ENCODE measurements at places on chromosomes 4 and X.

GRCh38 chr4:184165291-184165690 lies 52.4 kb downstream of the ENPP6 start:
- DNase-seq = no peak

DNA sequence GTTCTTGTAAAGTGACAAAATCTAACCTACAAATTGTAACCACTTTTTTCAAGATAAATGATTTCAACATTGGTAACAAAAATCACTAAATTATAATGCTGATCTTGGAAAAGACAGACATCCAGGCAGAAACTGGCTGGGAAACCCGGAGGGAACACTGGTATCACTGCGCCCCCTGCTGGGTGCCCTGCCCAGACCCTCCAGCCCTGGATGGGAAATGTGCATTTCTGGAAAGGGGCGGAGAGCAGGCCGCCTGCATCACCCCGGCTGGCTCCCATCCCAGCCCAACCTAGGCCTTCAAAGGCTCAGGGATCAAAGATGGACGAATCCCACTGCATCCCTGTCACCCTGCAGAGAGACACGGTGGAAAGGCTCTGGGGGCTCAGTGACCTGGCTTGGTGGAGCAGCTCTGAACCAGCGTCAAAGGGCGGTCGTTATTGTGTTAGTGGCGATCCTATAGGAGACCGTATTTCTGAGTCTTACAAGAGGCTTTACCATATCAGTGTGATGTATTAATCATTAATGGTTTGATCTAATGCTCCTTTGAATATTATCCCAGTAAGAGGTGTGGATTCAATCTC lies 37.3 kb downstream of the ACOX3 start:
- DNase-seq = peak; percentile 2

DNA sequence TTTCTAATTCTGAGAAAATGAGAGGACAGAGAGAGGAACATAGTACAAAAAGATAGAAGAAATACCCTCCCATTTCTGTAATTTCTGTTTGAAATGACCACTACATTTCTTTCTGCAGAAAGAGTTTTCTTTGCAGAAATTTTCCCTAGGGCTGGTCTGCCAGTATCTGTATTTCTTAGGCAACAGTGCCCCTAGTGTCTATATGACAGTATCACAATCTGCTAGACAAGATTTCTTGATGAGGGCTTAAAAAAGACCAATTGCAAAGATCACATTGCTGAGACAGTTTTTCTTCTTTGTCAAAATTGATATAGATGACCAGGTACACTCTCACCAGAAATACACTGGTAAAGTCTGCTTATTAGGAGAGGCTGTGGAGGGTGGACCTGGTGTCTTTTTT lies 81.0 kb upstream of the ZDHHC15 start:
- peak; percentile 0 for DNase-seq

DNA sequence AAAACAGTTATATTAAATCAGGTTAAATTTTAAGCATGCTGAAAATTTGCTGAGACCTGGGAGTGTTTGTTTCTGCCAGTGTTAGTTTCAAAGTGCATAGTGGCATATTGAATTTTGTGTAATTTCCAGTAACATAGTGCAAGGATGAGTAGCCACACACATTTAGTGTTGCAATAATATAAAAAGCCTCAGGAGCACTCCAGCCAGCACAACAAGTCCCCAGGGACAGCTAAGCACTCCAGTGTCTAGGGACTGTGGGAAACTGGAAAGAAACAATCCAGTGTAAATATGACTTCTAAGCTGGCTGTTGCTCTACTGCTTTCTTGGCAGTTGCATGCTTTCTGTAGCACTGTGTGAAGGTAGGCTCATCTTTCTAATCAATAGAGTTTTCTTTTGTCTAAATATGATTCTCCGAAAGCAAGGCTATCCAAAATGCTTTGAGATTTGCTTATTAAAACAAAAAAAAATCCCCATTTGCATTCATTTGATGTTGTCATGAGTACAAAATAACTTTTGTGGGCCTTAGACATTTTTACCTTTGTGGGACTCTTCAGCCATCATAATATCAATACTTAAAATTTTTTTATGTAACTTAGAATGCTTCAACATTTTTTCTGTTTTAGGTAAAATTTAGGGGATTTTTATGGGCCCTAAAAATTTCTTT lies 24.2 kb upstream of the CXCL2 start:
- DNase-seq = peak; percentile 27

DNA sequence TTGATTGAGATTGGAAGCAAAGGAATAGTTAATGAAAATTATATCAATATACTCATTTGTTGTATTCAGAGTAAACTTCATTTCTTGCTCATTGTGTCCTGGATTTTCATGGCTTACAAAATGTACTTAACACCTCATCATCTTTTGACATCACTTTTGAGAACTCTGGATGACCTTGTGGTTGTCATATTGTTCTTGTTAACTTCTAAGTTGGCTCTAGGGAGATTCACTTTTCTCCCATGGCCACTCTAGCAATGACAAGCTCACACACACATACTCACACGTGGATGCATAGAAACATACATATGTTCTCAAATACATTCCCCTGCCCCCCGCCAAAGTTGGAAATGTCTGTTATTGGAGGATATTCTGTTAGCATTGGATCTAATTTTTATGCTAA lies 15.3 kb downstream of the PHEX start:
- no peak for DNase-seq

DNA sequence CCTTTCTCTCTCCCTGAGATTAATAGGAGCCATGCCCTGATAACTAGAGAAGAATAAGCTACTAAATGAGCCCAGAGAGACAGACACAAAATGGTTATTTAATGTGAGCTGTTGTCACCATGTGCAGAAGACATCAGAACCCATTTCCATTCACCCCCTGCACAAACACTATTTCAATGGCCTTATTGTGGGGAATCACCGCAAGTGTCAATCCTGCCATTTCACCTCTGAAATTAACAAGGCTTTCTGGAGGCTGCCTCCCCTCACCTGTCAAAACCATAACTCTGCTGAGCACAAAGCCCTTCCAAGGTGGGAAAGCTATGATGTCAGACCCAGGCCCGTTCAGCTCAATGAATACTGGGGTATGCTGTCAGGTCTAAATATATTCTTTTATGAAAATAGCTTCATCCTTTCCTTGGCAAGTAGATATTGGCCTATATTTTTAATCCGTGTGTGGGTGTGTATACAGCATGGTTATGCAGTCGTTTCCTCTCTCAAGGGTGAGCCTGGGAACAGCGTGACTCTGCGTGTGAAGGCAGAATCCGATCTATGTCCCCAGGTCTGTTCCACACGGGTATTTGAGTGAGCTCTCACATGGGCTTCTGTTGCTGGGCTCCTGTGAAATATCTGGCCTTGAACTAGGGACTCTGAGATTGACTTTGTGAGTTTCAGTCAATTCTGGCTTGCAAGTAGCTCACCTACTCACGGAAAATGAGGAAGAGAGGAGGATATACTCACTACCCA lies 266.3 kb downstream of the FBXW7 start:
- DNase-seq = no peak

DNA sequence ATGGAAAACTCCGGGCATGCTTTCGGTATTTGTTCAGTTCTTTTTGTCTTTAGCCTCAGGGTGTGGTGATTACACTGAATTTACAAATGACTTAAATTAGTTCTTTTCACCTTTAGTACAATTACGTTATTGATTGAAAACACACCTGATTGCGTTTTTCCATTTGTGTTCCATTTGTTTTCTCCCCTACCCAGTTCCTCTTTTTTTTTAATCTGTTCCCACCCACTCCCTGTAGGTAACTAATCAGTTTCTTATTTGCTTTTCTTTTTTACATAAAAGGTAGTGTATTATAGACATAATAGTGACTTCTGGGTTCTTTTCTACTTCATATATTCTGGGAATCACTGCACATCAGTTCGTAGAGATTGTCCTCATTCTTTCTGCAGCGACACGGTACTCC lies 53.4 kb downstream of the TNIP2 start:
- DNase-seq = no peak

GRCh38 chrX:74788545-74789086 lies 136.6 kb downstream of the NEXMIF start:
- no peak for DNase-seq

DNA sequence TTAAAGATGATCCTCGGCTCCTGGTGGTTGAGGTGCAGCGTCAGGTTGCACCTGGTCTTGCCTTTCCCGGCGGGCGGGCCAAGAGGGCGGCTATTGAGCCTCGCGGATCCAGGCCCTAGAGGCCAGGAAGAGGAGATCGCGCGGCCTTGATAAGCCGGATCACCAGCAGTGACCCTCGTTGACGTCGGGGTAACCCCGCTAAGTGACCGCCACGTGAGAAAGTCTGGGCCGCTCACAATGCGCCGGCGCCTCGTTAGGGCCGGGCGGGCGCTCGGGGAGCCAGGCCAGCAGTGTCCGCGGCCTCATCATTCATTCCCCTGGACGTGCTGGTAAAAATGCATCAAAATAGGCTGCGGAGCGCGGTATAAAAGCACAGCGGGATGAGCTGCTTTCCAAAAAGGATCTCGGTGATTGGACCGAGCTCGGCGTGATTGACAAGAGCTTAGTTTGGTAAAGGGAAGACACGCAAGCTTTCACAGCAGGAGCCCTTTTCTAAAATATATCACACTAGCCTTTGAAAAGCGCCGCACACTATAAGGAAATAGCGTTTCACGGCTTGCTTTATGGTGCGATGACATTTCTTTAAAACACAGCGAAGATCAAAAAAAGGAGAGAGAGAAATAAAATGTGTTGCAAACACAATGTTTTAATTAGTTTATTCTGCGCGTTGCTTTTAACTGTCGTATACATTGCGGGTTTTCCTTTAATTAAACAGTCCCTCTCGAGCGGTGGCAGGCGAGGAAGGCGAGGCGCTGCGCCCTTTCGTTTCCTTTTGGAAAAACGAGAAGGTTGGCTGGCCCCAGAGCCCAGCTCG lies 15.9 kb upstream of the ZIC3 start:
- DNase-seq = no peak

GRCh38 chr4:18932730-18933339 lies 911.3 kb upstream of the LCORL start:
- no peak for DNase-seq

DNA sequence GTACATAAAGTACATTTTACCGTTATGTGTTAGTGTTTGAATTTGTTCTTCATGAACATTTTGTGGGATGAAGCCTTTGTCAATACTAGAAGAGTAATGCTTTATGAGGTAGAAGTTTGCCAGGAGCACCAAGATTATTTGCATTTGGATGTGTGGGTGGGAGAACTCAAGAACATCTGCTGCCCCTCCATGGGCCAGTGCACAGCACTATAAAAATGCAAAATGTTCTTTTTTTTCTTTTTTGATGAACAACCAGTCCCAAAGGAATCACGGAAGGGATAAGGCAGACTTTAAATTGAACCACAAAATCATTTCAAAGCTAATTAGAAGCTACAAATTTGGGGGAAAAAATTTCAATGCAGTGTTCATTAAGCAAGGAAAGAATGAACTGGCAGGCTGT lies 300.3 kb upstream of the NWD2 start:
- DNase-seq = no peak

DNA sequence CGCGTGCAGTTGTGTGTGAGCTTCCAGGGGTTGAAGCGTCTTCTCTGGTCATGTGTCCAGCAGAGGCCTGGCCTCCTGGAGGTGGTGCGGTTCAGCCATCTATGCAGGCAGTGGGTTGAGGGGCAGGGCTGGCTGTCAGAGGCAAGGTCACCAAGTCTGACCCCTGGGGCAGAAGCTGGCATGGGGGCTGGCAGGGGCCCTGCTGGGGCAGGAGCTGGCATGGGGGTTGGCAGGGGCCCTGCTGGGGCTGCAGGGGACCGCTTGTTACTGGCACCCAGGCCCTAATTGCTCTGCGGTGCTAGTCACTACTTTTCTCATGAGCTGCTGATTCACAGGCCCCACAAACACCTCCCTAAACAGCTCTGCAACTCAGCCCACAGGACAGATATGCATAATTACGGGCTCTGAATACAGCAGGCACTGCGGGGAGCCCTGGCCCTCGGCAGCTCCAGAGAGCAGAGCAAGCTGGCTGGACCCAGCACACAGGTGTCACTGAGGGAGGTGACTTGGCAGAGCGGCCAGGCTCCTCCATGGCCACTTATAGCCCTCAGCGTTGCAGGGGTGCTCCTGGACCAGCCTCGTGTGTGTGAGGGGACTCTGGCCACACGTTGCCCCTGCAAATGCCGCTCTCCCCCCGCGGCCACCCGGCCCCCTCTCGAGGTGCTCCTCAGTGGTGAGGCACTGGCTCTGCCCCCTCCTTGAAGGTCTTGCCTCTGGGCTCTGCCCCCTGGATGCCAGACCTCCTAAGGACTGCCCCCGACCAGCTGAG lies 32.7 kb downstream of the CPLX1 start:
- DNase-seq = no peak

- no peak for DNase-seq
Measured at GRCh38 chr4:7466904-7467303, 32.2 kb upstream of the PSAPL1 start.

- DNase-seq = no peak
Measured at GRCh38 chr4:99586322-99586721, 11.7 kb downstream of the MTTP start.

GRCh38 chr4:588351-588849 lies 12.3 kb upstream of the TMEM271 start:
- DNase-seq = peak; percentile 62

Data from NCI-H1930 (cell line).